ENCODE measurements at places on chromosomes 3 and 15.

- peak; percentile 16 for DNase-seq
Observed at GRCh38 chr3:31981206-31982181, at the start of the genes OSBPL10 and ZNF860. TSS of gene OSBPL10 (minus strand) at chr3:31981262. CDS start at chr3:31981179, 83 bp downstream. TSS of gene ZNF860 (plus strand) at chr3:31981750. CDS start at chr3:31989080, 7,330 bp downstream.

- no peak for DNase-seq
Observed at GRCh38 chr3:183310936-183311335, 57.9 kb downstream of the B3GNT5 start.

GRCh38 chr3:129070086-129070885, 9.7 kb downstream of the GP9 start:
- no peak for DNase-seq

DNA sequence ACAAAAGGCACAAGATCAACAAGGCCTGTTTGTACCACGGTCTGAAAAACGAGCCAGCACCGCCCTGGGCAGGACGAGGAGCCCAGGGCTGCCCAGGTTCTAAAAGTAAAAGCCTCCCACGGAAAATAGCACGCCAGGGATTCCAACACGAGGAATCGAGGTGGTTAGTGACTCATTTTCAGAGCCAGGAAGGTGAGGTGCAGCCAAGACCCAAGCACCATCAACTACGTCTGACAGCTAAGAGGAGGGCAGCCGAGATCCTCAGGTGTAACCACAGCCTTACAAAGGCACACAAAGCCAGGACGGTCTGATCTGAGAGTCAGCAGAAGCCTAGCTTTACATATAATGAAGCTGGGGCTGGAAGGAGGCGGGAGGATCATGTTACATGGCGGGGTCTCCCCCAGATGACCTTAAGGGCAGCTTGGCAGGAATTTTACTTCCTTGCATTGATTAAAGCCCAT, 52.5 kb downstream of the ATP10A start:
- DNase-seq, result no peak

GRCh38 chr15:68385671-68386586, 46.0 kb downstream of the ITGA11 start:
- no peak for DNase-seq

DNA sequence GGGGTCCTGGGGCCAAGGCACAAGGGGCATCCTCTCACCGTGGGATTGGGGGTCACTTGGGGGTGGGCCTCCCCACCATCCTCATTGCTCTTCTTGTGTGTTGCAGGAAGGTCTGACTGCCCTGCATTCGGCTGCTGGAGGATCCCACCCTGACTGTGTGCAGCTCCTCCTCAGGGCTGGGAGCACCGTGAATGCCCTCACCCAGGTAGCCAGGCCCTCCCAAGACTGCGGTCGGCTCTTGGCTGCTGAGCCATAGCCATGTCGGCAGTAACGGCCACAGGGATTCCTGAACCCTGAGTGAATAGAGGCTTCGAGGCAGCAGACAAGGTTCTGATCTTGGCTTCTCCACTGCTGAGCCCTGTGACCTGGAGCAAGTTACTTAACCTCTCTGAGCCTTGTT, 19.7 kb downstream of the ANKDD1A start:
- DNase-seq, result no peak

GRCh38 chr3:42014921-42015533, 53.1 kb upstream of the ULK4 start:
- DNase-seq, result peak; percentile 28

- no peak for DNase-seq
Observed at GRCh38 chr15:78937132-78937739, 7.6 kb downstream of the CTSH start.

GRCh38 chr3:23219117-23219516, 16.0 kb downstream of the UBE2E2 start:
- DNase-seq, result no peak

- peak; percentile 60 for DNase-seq
Observed at GRCh38 chr3:187919048-187919447, 173.8 kb upstream of the BCL6 start.

DNA sequence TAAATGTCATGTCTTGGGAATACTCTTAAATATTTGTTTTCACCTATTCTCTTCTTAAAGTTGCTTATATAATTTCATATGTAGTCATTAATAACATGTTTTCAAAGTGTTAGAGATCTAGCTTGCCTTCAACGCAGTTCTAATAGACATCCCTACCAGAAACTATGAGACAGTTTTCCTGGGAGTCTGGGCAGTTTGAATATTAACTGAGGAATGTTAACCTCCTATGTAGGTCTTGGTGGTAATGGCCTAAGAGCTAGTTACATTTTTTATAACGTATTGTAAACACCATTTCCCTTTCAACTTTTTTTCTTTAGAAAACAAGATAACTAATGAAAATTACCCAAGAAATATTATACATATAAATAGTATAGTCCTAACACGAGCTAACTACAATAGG, 328.2 kb downstream of the TIGIT start:
- no peak for DNase-seq

DNA sequence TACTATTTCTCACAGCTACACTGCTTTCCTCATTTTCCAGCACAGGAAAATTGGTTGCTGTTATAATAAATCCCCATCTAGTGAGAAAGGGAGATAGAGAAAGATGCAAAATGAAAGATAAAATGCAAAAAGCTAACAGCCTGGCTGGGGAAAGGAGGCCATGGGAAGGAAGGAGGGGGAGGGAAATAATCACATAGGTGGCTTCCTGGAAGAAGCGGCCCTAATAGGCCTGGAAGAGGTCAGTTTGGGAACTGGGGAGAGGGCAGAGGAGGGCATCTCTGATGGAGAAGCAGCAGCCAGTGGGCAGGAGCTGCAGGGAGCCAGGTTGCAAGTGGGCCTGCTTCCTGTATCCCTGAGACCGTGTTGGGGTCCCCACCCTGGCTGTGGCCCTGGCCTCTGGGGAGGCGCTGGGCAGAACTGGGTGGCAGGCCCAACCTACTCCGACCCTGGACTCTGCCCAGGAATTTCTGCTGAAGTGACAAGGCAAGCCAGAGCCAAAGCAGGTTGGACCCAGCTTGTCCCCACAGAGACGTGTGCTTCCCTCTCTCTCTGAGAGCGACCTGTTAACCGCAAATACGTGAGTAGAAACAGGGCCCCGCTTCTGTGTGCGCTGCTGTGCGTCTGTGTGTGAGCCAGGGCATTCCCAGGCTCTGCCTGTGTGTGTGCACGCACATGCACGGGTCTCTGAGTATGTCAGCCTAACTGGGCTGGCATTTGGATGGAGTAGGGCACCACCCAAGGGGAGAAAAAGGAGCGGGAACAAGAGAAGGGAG, 1.9 kb downstream of the SLC28A1 start:
- DNase-seq, result no peak

GRCh38 chr3:71008350-71008935, 575.1 kb downstream of the FOXP1 start:
- peak; percentile 25 for DNase-seq

- no peak for DNase-seq
Observed at GRCh38 chr3:180828001-180828720, 84.3 kb upstream of the FXR1 start.

DNA sequence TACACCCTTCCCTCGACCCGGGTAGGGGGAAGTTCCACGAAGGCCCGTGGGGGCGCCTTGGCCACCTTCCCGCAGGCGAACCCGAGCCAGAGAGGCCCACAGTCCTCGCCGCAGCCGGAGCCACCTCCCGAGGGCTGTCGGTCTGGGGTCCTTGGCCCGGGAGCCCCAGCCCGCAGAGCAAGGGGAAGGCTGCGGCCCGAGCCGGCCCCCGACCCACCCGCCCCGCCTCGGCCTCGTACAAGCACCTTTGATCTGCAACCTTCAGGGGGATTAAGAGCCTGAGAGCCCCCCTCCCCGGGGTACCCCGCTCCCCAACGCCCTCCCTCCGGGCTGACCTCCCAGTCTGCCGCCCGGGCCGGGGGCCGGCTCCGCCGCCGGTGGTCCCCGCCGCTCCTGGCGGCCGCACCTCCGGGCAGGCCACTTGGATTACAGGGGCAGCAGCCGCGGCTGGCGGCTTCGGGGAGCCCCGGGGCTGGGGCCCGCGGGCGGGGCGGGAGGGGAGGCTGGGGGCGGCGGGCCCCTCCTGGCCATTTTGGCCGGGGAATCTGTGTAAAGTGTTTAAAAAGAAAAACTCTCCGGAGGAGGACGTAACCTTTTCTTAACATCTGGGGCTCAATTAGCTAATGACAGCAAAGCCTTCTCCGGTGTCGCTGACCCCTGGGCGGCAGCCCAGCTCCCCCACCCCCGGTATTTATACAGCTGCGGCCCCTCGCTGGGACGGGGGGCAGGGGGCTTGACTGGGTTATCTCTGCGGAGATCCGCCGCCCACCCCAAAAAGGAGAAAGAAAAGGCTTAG, 40.2 kb downstream of the EPHB3 start:
- DNase-seq, result no peak

- no peak for DNase-seq
Observed at GRCh38 chr3:55888282-55888885, 401.3 kb upstream of the WNT5A start.

DNA sequence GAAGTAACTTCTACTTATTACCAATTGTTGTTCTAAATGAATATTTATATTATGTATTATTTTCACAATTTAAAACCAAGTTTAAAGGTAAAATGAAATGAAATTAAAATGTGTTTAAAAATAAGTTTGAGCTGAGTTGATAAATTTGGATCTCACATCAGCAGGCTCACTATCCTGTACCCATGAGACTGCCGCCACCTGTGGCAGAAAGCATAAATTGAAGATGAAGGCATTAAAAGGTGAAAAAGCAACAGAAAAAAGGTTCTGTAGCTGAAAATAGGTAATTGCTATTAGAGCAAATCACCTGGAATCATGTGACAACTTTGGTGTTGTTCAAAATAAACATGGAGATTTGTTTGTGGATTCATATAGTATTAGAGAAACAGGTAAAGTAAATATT, 133.0 kb upstream of the CADM2 start:
- no peak for DNase-seq

DNA sequence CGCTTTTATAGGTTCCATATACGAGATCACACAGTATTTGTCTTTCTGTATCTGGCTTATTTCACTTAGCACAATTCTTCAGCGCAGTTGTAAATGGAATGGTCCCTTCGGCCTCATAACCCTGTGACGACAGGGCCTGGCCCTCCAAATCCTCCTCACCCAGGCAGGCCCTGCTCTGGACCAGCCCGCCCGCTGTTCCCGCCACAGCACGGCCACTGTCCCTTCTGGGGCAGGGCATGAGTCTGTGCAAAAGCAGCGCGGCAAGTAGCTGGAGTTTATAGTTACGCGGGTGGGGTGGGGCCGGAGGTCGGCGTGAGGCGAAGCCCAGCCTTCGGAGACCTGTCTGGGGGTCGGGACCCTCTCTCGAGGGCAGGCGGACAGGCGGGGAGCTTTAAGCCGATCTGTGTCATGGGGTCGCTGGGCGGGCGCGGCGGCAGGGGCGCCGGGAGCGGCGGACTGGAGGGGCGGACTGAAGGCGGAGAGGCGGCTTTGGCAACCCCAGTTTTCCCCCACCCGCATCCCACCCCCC, 543 bp downstream of the ARPIN start:
- DNase-seq, result no peak

DNA sequence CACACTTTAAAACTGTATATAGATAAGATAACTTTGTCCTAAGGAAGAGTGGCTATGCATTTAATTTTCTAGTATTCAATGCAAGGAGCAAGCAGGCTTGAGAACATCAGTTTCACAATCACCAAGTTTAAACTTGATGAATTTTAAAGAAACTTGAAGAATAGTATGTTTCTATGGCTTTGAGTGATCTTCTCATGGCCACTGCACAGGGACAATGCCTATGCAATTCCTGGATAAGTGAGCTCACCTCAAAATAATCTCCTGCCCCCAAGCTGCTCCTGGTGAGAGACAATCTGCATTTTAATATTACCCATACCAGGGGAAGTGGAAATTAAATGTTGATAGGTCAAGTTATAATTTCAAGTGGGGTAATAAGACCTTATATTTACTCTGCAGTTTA, 376.6 kb upstream of the CBLB start:
- DNase-seq, result no peak

- DNase-seq, result peak; percentile 32
Observed at GRCh38 chr3:14791343-14791945, 27.3 kb upstream of the FGD5 start.

GRCh38 chr3:42732196-42732828, 29.7 kb upstream of the HHATL start:
- no peak for DNase-seq

DNA sequence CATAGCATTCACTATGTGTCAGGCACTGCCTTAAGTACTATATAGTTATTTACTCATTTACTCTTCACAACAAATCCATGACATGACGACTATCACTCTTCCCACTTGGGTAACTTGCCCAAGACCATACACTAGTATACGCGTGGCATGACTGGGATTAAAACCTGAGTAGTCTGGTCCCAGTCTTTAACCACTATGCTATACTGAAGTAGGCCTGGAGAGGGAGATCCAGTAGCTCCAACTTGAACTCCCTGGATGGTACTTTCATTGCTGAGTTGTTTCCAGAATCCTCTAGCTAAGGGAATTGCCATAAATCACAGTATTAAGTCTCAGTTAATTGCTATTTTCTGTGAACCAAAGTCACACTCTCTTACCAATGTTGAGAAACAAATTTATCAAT, 116.2 kb upstream of the LSAMP start:
- DNase-seq, result no peak

- DNase-seq, result no peak
Observed at GRCh38 chr3:111737047-111737705, 121.9 kb upstream of the PHLDB2 start.

- no peak for DNase-seq
Observed at GRCh38 chr3:28615071-28615470, 266.4 kb upstream of the AZI2 start.

GRCh38 chr3:187025254-187025655, 94.9 kb downstream of the ST6GAL1 start:
- DNase-seq, result peak; percentile 40

GRCh38 chr3:34015204-34016142, 217.0 kb downstream of the PDCD6IP start:
- no peak for DNase-seq

- no peak for DNase-seq
Observed at GRCh38 chr3:111915905-111916304, 56.8 kb downstream of the PHLDB2 start.

DNA sequence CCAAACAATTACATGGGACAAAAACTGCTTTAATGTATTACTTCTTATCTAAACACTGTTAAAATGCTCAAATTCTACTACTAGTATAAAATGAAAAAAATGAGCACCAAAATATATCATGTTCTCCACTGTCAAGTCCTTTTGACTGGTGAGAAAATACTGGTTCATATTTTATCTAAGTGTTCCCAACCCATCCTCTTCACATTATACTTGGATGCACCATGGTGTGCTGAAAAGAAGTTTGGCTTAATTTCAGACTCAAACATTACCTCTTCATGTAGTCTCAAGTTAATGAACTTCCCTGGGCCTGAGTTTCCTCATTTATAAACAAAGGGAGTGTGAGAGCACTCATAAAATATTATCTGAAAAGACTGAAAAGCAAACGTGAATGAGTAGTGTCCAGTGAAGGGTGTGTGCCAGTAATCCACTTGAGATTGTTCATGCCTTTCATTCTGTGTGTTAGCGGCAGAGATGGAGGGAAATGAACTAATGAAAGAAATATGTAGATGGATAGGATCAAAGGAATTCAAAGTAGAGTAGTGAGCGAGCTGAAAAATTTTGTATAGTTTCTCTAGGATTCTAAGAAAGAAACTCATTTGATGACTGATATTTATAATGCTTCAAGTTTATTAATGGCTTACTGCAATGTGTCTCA, 263.2 kb downstream of the NLGN1 start:
- DNase-seq, result no peak

Data from CD4-positive, alpha-beta T cell treated with Interleukin-1 beta for 1 hour (primary cell).